ENCODE measurements at places on chromosomes 16 and 17.
A peak's percentile ranks its signal among the peaks of the same experiment; 100 is the strongest.

DNA sequence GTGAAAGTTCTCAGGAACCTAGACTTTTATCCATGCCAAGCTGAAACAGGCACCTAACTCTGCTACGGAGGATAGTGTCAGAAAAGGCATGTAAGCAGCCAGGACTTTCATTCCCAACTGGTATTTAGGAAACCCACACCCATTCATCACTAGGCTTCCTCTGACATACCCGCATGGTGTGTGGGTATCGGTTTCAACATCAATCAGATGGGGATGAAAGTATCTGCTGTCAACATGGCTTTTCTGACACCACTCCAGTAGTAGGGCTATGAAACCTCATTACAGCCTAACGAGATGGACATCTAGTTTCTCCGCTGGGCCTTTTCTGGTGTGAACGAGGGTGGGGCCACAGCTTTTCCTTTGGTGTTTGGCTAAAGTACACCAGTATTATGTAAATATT, 1178.3 kb downstream of the CDH11 start:
- no peak for DNase-seq

GRCh38 chr17:31499771-31500554, 108.5 kb downstream of the RAB11FIP4 start:
- no peak for DNase-seq

DNA sequence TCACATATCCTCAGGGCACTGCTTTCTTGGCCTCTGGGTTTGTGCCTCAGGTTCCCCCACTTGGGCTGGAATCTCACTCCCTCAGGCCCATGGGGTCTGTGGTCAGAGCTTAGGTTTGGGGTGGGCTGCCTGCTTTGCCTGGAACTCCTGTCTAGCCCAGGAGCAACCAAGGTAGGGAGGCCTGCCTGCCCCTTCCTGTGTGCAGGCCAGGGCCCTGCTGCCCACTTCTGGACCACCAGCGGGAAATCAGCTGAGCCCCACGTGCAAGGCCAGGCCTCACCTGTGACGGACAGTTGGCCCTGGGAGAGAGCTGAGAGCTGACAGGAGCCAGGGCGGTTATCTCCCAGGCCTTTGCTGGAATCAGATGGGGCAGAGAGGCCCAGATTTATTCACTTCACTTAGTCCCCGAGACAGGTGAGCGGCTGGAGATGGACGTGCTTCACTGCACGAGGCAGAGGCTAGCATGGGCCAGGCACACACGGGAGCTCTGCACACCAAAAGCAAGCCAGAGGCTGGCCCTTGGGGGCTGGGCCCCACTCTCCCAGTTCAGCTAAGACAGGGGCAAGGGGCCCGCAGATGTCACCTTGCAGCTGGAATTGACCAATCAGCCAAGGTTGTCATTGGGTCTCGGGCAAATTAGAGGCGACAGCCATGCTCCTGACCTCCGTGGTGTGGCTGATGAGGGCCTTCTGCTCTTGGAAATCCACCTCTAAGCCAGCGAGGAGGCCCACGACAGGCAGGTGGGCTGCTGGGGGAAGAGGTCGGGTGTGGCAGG, 49.9 kb upstream of the DOC2B start:
- DNase-seq = no peak

- no peak for DNase-seq
These were observed 14.5 kb upstream of the MTSS2 start for GRCh38 chr16:70700101-70701020.

DNA sequence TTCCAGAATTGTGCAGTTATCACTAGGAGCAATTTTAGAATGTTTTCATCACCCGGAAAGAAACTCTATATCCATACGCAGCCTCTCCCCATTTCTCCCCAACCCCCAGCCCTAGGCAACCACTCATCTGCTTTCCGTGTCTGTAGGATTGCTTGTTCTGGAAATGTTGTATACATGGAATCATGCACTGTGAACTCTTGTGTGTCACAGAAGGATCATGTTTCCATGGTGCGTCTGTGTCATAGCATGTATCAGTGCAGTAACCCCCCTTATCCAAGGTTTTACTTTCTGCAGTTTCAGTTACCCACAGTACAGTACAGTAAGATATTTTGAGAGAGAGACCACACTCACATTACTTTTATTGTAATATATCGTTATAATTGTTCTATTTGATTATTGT, 299.4 kb downstream of the CPPED1 start:
- DNase-seq = no peak

- DNase-seq = no peak
These were observed 87.0 kb downstream of the IRX3 start for GRCh38 chr16:54199487-54200160.

- no peak for DNase-seq
These were observed 5.9 kb downstream of the TAOK1 start for GRCh38 chr17:29396066-29396465.

- DNase-seq = no peak
These were observed 25.4 kb upstream of the ITGB4 start for GRCh38 chr17:75695830-75696271.

DNA sequence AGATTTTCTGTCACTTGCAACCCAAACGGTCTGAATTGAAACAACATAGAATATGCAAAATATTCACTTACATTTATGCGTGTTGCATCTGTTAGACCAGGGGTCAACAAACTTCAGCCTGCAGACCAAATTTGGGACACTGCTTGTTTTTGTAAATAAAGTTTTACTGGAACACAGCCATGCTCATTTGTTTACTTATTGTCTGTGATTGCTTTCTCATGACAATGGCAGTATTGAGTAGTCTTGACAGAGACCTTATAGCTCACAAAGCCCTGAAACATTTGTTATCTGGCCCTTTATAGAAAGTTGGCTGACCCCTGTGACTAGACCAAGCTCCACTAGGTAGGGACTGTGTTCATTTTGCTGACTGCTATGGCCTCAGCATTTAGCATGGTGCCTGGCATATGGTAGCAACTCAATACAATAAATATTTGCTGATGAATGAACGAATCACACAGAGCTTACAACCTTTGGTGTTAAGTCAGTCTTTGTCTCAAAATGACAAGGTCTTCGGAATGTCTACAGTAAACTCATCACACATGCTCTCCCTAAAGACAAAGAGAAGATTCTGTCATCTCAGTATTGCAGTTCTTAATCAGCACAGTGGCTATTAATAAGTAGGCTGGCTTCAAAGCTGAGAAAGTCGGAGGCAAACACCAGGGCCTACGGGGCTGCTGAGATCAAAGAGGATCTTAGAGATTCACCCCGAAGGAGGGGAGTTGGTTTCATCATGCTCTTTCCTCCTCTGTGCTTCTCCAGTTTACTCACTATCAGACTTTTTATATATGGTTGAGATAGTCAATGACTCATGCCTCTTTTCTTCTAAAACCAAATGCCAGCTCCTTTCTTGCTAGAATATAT, 95.2 kb upstream of the AXIN2 start:
- DNase-seq = no peak

- peak; percentile 50 for DNase-seq
These were observed 167.5 kb downstream of the UTP18 start for GRCh38 chr17:51427856-51428255.

GRCh38 chr16:83774066-83774465, 33.7 kb upstream of the HSBP1 start:
- no peak for DNase-seq

DNA sequence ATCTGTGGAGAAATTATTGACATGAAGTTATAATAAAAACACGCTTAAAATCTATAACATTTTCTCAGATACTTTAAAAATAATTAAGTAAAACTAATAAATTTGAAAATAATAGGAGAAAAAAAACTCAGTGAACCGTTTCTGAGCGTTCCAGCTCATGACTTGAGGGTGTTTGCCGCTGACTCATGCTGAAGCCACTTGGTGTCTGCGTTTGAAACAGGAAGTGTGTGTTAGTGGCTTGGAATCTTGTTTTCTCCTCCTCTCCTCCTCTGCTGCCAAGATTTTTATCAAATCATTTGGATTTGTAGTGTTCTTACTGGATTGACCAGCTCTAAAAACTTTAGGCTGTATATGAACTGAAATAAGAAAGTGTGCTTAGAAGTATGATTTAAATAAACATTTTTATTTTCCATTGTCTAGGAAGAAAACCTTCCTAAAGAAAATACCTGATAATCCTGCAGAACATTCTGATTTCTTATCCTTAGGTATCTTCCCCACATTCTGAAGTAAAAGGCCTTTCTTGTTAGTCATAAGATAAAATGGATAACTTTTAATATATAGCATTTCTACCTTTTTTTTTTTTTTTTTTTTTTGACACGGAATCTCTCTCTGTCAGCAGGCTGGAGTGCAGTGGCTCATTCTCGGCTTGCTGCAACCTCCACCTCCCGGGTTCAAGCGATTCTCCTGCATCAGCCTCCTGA, 30.8 kb downstream of the USP10 start:
- no peak for DNase-seq

- DNase-seq = no peak
These were observed 179.6 kb upstream of the TNRC6C start for GRCh38 chr17:77778636-77779489.

- no peak for DNase-seq
These were observed 35.7 kb downstream of the GSE1 start for GRCh38 chr16:85648805-85649204.

- no peak for DNase-seq
These were observed 5.9 kb upstream of the UTP6 start for GRCh38 chr17:31907342-31907962.

GRCh38 chr16:3223913-3224515, 10.9 kb downstream of the ZNF200 start:
- no peak for DNase-seq

- DNase-seq = no peak
These were observed at the start of gene CHST6 for GRCh38 chr16:75495076-75495674. CHST6 (minus strand) TSS chr16:75495441; CDS start chr16:75479828, 15,613 bp downstream.

GRCh38 chr17:4856937-4857314, 23.8 kb downstream of the MINK1 start:
- no peak for DNase-seq

DNA sequence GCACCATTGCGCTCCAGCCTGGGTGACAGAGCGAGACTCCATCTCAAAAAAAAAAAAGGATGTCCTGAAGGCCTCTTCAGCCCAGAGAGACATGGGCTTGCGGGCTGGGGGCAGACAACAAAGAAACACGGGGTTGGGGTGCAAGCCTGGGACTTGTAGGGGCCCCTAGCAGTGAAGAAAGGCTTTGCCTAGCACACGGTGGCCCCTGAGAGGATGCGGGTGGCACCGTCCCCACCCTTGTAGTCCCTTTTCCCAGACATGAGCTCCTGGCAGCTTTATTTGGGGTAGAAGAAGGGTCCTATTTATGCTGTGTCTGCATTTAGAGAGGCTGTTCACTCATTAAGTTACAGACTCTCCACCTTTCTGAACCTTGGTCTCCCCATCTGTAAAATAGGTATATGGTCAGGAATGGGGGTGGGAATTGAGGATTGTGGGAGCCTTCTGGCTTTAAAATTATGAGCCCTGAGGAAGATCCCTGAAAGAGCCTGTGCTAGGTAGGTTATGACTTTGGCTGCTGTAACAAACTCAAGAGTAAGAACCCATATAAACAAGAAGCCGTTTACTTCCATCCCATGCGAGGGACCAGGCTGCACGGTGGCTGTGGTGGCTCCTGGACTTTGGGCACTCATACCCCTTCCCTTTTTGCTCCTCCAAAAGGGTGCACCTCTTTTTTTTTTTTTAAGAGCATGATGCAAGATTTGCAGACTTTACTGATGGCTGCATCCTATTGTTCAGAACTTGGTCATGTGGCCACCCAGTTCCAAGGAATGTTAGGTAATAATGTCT, 20.6 kb upstream of the ADGRG1 start:
- DNase-seq = no peak
